ENCODE measurements at places on chromosomes 2 and 18.
A peak's percentile ranks its signal among the peaks of the same experiment; 100 is the strongest.

- DNase-seq = no peak
These were observed 1257.4 kb upstream of the ZEB2 start for GRCh38 chr2:145777297-145777696.

- DNase-seq = no peak
These were observed 141.2 kb upstream of the CTAGE1 start for GRCh38 chr18:22558945-22559385.

- peak; percentile 48 for DNase-seq
These were observed 74.2 kb downstream of the SH3BP4 start for GRCh38 chr2:235025800-235026536.

DNA sequence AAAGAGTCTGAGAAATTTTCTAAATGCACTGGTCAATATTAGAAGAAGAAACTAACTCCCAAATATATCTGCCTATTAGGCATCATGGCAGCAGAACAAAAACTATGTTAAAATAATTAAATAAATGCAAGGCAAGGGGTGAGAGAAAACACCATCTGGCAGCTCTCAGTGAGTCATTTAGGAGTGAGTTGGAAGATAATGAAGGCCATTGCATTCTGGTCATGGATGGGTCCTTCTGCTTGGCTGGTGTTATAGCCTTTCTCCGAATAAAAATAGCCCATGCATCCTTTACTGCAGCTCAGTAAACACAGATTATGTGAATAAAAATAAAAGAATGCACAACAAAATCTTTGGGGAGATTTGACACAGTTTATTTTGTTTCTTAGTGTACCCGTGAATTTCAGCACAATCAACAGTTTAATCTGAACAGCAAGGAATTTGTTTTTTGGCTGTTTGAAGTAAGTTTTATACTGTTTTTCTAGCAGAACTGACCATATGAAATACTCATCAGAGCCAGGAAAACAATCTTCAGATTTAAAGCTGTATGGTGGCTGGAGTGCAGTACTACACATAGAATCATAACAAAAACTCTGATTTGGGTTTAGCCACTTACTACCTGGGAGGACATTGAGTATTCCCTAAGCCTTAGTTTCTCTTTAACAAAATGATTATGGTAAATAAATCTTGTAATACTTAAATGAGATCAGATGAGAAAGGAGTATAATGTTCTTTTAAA, 225.1 kb upstream of the ITGA4 start:
- no peak for DNase-seq

DNA sequence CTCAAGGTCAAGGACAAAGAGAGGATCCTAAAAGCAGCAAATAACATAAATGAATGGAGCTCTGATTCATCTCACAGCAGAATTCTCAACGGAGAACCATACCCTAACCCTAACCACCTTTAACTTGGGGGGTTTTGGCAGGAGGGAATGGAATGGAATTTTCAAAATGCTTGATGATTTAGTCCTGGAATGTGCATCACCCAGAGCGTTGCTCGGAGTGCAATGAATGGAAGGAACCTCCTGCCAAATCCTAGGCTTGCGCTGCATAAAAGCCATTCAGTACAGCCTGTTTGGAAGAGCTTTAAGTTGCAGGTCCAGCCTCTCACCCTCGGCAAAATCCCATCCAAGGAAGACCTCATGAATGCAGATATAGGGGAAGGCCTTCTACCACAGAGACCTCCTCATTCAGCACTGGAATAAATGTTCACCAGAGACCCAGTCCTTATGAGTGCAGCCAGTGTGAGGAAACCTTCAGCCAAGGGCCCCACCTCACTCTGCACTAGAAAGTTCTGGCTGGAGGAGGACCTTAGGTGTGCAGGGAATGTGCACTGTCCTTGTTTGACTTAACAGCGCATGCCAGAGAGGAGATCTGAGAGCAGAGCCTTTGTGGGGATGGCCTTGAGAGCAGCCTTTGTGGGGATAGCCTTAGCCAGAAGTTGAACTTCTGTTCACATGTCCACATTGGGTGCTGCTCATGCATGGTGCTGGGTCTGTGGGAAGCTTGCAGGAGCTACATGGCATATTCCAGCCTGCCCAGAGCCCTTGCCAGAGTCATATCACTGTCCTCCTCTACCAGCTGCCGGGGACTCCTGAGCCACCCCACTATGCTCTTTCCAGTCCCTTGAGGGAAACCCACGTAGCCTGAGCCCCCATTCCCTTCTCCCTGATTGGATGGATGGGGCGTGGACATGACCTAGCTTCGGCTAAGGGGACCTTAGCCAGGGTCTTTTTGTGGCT, 30.5 kb downstream of the ASB1 start:
- no peak for DNase-seq

Data from NCI-H460 (cell line).